Uterine smooth muscle cell (primary cell): ENCODE measurements at places on chromosomes 4 and X. TPM values are rescaled to one million over a fixed set of nuclear protein-coding genes. Genes with fewer than 3 reads are reported as not detected.

Gene CASP3
- 34.5 and 38.3 TPM in 2 replicates for total RNA-seq

Gene HPSE
- 0.75 and 1.8 TPM in 2 replicates for total RNA-seq

Gene TBX22
- not detected in 2 replicates for total RNA-seq

Gene DDX3X
- total RNA-seq = 250 and 338 TPM in 2 replicates

Gene PABPC4L
- total RNA-seq = 2.1 and 4.2 TPM in 2 replicates

Gene CENPVL3
- not detected in 2 replicates for total RNA-seq

Gene FHDC1
- total RNA-seq = 0.11 and 0.25 TPM in 2 replicates

Gene PAGE1
- total RNA-seq = not detected in 2 replicates

Gene JAKMIP1
- 0.12 TPM in 1 of 2 replicates, not detected in the other for total RNA-seq

Gene APELA
- total RNA-seq = not detected in 2 replicates

Gene POF1B
- total RNA-seq = not detected in 2 replicates

Gene OTC
- not detected in 2 replicates for total RNA-seq

Gene HUWE1
- 140 and 149 TPM in 2 replicates for total RNA-seq

Gene ENAM
- under 0.01 TPM in 1 of 2 replicates, not detected in the other for total RNA-seq

Gene BMPR1B
- total RNA-seq = 1.1 and 3.0 TPM in 2 replicates

Gene GNL3L
- total RNA-seq = 26.1 and 32.6 TPM in 2 replicates

Gene NAT8L
- under 0.01 and 0.12 TPM in 2 replicates for total RNA-seq

Gene PRPS2
- total RNA-seq = 38.9 and 63.0 TPM in 2 replicates
